ENCODE measurements at places on chromosomes 2 and 18.

- DNase-seq = no peak
These were observed 26.6 kb downstream of the TWIST2 start for GRCh38 chr2:238874330-238875050.

DNA sequence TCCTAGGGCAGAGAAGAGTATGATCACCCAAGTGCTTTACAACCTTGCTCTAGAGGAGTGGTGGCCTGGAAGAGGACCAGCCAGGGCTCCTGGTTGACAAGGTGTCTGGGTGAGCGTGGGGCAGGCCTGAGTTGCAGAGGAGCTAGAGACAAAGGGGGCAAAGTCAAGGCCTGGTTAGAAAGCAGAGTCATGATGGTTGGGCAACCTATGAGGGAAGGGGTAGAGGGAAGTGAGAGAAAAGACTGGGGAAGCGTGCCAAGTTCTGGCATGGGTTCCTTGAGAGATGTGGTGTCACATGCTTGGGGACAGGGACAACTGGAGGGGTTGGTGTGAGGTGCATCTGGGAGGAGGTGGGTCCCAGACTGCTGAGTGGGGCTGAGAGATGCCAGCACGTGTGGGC, 13.5 kb downstream of the ZFP36L2 start:
- no peak for DNase-seq

GRCh38 chr2:168550670-168551069, 94.6 kb downstream of the CERS6 start:
- DNase-seq = no peak

DNA sequence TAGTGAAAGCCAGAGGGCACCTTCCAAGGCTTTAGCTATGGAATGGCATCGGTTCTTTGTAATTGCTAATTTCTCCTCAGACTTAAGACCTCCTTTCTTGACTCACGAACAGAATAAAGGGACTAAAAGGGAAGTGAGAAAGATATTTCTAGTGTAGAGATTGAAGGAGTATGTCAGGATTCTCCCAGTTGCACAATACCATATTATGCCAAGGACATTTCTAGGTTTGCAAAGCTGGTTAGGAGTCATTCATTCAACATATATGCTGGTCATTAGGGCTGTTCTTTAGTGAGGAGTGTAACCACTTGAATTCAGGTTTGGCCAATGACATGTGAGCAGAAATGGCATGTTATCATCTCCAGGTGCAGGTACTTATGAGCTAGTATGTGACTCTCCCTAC, 7.4 kb downstream of the REEP1 start:
- no peak for DNase-seq

- no peak for DNase-seq
These were observed 65.4 kb upstream of the ASAP2 start for GRCh38 chr2:9141091-9141667.

DNA sequence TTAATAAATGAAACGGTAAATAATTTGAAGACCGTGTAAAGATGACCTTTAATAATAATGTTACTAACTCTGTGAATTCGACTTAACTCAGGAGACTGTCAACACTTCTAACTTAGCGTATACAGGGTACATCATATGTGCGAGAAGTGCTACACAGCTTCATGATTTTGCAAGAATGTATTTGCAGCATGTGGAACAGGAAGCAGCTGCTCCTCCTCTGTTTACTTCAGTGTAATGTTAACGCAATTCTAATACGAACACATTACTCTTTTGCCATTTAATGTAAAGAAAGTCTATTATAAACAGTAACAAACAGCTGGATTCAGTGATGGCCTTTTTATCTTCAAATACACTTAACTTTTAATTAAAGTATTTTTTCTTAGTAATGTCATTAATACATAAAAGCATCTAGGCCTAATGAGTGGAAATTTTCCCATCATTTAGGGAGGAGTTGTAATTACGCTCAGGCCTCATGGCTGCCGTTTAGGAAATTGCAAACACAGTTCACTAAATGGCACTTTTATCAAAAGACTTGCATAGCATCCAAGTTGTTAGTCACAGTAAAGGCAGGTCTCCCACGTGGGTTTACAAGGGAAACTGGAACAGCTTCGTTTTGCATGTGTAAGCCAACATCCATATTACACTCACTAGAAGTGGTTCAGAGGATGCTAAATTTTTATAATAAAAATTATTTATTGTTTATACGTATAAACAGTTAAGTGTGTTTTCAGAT, 635.7 kb downstream of the FBXO15 start:
- no peak for DNase-seq

- DNase-seq = no peak
These were observed 639.3 kb downstream of the ADCYAP1 start for GRCh38 chr18:1544016-1544415.

DNA sequence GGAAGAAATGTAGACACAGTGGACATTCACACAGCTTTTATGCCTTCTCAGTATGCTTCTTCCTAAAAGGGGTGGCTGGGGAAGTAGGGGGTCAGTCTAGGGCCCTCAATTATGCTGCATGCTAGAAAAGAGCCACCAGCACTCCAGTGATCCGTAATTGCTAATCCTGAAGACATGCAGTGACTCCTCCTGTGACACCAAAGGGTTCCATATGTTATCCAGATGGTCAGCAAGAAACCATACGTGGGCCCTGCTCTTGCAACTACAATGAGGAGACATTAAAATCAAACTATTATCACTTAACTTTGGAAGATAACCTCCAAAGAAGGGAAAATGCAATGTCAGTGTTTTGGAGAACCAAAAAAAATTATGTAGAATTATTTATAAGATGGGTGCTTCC, 143.4 kb upstream of the LYPD1 start:
- no peak for DNase-seq

DNA sequence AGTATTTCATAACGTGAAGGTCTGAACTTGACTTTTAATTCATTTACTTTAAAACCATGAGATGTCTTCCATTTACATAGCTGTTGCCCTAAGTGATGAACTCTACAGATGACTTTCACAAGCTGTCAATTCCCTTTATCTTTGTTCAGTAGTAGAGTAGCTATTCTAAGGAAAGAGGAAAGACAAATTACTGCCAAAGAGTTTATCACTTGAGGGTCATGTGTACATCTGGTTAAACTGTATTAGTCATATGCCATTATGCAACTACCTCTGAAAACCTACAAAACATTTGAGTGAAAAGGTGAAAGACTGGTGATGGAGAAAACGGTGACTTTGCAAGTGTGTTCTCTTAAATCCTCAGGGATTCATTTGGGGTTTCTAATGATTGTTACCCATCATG, 763.9 kb downstream of the TMEM182 start:
- DNase-seq = no peak

DNA sequence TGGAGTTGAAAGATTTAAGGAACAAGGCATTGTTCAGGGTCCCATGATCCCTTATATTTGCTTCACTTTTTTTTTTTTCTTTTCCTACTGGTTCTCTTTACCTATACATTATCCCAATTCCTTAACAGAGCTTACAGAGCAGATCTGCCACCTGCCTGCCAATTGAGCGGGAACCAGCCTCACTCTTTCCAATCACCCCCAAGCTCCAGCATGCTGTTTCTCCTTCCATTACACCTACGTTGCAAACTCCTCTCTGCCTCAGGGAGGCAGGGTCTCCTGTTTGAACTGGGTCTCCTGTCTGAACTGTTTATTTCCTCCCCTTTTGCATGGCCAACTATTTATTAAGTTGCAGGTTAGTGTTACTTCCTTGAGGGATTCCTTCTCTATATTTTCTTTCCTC, 77.2 kb upstream of the SLC38A11 start:
- no peak for DNase-seq

- no peak for DNase-seq
These were observed 84.0 kb downstream of the RTN4 start for GRCh38 chr2:54966165-54966832.

GRCh38 chr2:53511549-53511948, 256.1 kb upstream of the CHAC2 start:
- DNase-seq = no peak

DNA sequence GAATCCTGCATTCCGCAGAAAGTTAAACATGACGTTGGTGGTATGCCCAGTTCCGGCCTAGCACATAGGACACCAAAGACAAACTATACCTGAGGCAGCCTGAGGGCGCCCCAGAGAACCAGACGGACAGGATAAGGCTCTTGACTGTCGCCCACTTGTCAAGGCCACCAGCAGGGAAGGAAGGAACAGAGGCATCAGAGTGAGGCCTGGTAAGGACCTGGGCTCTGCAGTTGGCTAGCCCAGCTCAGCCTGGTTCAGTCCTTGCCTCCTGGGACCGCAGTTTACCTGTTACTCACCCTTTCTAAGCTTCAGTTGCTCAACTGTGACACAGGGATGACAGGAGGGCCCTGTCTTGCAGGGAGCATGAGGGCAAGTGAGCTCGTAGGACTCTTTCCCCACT, 82.1 kb downstream of the ACTR2 start:
- no peak for DNase-seq

- no peak for DNase-seq
These were observed 124.0 kb downstream of the PRELID3A start for GRCh38 chr18:12531749-12532148.

GRCh38 chr2:230930149-230930780, 5.2 kb upstream of the GPR55 start:
- no peak for DNase-seq

DNA sequence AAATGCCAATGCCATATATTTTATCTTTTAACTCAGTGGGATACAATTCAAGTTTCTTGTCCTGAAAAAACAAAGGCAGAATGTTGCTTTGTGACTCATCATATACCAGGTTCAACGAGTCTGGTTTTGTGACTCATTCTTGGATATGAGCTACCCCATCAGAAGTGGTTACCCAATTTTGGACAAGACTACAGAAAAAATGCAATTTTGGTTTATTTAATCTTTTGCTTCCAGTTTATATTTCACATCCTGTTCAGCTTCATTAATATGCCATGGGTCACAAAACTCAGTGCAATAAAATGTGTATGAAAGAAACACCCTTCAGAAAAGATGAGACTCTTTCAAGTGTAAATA, 25.0 kb downstream of the FN1 start:
- no peak for DNase-seq

DNA sequence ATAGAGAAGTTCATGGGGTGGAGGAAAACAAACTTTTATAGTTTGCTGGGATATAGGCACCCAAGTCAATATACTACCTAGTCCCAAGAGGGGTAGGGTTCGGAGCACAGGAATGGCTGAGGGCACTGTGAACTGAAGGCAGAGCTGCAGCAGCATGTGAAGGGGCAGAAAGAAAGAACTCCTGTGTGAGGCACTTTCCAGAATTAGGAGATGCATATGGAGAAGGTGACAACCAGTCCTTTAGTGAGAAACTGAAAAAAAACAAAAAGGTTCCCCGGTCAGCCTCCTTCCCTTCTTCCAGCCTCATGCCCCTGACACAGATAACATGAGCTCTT, 429.1 kb downstream of the DSC3 start:
- no peak for DNase-seq

DNA sequence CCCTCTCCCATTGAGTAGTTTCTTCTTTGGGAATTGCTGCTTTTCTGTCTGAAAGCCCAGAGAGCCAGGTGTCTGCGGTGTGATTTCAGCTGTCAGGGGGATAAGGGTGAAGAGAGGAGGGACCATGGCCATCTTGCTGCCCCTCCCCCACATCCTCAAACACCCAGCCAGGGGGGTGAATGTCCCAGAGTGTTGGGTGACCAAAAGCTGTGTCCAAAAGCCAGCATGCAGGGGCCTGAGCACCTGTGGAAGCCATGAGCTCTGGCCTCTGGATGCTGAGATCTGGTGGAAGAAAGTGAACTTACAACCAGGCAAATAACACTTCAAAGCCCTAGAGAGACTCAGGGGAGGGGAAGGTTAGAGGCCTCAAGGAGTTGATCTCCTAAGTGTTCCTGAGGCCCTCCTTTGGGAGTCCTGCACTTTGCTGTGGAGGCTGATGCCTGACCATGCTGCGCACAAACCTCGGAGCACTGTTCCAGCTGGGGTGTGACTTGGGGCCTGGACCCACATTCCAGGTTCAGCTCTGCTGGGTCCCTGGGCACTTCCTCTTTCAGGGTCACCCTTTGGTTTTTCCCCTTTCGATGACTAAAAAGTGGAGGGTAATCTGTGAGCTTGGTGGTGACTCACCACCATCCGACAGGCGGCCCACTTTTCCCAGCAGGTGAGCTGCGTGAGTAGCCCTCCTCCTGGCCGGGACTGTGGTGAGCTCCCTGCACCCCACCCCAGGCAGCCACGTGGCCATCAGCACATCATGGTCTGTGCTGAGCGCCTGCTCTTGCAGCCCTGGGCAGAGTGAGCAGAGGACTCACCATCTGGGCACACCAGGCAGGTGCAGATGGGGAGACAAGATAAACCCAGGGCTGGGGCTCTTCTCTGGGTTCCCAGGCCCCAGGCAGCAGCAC, 66.8 kb upstream of the FOSL2 start:
- DNase-seq = no peak

GRCh38 chr2:181972431-181973170, 13.1 kb upstream of the PPP1R1C start:
- no peak for DNase-seq

GRCh38 chr18:2627821-2628276, 27.7 kb upstream of the SMCHD1 start:
- DNase-seq = no peak

DNA sequence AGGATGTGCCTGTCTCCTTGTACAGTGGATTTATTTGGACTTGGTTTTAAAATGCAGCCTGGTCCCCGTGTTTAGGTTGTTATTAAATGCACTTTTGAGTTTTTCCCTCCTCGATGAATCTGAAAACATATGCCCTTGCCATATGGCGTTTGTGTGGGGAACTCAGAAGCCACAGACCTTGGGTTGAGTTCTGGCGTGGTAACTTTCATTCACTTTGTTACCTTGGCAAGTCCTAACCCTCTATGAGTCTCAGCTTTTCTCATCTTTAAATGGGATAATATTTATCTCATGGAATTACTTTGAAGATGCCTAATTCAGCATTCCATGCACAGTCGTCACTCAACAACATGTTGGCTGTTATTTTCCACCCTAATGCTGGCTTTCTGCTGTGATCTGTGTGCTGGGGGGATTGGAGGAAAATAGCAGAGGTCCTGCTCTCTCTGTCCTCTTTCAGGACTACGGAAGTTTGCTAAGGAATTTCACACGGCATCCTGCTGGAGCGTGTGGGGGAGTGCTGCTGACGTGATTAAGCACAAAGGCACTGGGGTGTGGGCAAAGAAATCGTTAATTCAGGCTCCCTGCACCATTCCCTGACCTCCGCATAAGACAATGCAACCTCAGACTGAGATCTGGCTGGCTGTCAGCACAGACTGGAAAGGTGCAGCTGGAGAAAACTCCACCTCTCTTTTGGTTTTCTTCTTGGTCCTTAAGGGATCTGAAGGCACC, 61.7 kb downstream of the LDLRAD4 start:
- no peak for DNase-seq

- no peak for DNase-seq
These were observed 132.8 kb downstream of the CYP26B1 start for GRCh38 chr2:72014831-72015230.

GRCh38 chr18:43587538-43588153, 310.4 kb upstream of the SYT4 start:
- no peak for DNase-seq

GRCh38 chr2:8255448-8255800, 426.4 kb upstream of the ID2 start:
- DNase-seq = no peak

- DNase-seq = no peak
These were observed 69.5 kb downstream of the GPD2 start for GRCh38 chr2:156505696-156506095.

- no peak for DNase-seq
These were observed 978 bp upstream of the TUBA4A start for GRCh38 chr2:219254590-219255201.
